ENCODE measurements at places on chromosomes 1 and 21.

GRCh38 chr1:42211224-42211623 lies 46.7 kb upstream of the GUCA2A start:
- no peak for DNase-seq

- no peak for DNase-seq
Observed at GRCh38 chr1:58618303-58618702, 41.3 kb upstream of the TACSTD2 start.

- no peak for DNase-seq
Observed at GRCh38 chr1:161787355-161787754, 21.2 kb downstream of the ATF6 start.

DNA sequence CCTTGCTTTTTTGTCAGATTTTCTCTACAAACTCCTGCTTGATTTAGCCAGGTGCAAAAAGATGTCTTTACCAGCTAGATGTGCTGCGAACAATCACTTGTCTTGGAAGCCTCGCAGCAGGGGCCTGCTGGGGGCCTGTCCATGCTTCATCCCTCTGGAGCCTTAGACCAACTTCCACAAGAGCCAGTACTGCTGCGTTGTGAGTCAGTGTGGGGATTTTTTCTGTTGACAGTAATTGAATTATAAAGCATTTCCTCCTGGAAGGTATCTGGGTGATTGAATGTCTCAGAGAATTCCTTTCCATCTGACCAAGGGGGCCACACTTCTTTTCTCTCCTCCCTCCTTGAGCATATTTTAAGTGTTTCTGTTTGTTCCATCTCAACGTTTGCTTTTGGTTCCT lies 40.4 kb upstream of the LDLRAP1 start:
- DNase-seq, result no peak

DNA sequence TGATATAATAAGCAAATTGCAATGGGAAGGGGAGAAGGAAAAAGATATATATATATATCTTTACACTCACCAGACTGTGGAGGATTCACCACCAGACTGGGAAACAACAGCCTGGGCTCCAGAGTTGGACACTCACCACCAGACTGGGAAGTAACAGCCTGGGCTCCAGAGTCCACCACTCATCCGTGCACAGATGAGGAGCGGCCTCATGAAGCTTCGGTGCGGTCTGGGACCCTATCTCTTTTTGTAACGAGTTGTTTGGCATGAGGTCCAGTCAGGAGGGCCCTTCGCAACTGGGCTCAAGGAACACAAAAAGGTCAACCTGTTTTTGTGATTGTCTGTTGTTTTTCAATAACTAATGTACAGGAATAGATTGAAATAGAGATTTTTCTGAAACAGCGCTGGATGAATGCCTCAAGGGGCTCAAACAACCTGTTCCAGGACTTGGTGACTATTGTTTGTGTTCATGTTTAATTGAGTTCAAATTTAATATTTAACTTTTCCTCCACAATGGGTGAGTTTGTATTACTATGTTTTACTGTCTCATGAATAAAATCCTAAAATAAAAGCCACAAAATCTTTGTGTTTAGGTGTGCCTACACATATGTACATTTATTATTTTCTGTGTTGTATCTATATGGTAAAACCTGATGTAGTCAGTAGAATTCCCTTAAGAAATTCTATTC lies 40.1 kb downstream of the S100A10 start:
- no peak for DNase-seq

DNA sequence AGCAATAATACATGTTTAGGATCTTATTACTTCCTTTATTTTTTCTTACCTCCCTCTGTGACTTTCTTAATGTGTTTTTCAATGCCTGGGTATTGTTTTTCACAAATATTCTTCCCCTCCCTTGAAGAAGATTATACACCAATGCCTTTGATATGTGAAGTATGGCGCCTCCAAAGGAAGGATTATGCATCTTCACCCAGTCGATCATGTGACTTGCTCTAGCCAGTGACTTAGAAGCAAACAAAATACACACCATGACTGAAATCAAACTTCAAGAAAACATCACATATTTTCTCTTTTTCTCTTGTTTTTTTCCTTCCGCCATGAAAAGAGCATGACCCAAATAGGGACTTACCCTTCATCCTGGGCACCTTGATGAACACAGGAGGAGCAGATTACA lies 297.1 kb downstream of the NCAM2 start:
- no peak for DNase-seq

GRCh38 chr1:234621657-234622335 lies 11.8 kb upstream of the IRF2BP2 start:
- no peak for DNase-seq

- DNase-seq, result no peak
Observed at GRCh38 chr1:99996951-99997350, 27.2 kb downstream of the SLC35A3 start.

DNA sequence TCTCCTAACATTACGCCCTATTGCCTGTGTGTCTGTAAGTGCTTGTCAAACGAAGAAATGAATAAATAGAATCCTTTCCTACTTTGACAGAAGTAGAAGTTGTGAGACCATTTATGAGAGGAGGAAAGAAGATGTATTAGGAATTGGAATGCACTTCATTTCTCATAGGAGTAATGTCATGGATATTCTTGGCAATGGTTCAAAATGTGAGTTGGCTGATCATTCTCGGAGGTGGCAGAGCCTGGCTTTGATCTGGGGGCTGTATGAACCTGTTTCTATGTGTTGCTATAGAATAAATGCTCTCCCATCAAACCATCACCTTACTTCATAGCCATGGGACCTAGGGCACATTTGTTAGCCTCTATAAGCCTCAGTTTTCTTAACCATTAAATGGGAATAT lies 10.1 kb upstream of the SERBP1 start:
- DNase-seq, result no peak

GRCh38 chr1:155322953-155323728 lies 2.4 kb downstream of the RUSC1 start:
- DNase-seq, result no peak

GRCh38 chr21:38621132-38621531 lies 122.9 kb upstream of the ERG start:
- no peak for DNase-seq

DNA sequence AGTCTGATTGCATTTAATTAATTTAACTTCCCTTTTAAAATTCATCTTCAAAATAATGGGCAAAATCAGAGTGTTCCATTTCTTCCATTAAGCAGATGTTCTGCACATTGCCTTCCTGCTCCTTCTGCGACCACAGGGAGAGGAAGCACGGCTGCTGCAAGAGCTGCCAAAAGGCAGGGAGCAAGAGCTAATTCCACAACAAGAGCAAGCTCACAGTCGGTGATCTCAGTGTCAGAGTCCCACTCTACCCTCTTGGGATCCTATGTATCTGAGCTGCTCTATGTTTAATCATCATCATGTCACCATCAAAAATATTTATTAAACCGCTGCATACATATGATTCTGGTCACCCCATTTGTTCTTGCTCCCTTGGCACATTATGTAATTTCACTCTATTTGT lies 255.3 kb upstream of the CAMK1G start:
- no peak for DNase-seq

GRCh38 chr21:39611551-39612190 lies 1.1 kb upstream of the B3GALT5 start:
- DNase-seq, result no peak

GRCh38 chr1:168121401-168122011 lies 15.2 kb downstream of the GPR161 start:
- no peak for DNase-seq

GRCh38 chr1:182281541-182281940 lies 110.0 kb downstream of the GLUL start:
- DNase-seq, result no peak

DNA sequence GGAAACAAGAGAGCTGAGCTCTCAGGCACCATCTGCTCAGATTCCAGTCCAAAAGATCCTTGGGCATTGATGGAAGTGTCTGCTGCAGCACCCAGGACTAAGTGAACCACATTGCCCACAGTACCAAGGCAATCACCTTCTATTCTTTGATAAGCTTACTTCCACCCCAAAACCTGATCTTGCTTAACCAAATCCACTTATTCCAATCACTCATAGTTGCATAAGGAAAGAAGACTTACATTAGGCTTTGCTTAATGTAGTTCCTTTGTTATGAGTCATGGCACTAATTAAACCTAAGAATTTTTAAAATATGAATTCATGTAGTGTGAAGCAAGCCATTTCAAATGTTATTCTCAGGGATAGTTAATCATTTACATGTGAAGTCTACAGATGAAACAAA lies 84.5 kb downstream of the UCHL5 start:
- DNase-seq, result no peak

DNA sequence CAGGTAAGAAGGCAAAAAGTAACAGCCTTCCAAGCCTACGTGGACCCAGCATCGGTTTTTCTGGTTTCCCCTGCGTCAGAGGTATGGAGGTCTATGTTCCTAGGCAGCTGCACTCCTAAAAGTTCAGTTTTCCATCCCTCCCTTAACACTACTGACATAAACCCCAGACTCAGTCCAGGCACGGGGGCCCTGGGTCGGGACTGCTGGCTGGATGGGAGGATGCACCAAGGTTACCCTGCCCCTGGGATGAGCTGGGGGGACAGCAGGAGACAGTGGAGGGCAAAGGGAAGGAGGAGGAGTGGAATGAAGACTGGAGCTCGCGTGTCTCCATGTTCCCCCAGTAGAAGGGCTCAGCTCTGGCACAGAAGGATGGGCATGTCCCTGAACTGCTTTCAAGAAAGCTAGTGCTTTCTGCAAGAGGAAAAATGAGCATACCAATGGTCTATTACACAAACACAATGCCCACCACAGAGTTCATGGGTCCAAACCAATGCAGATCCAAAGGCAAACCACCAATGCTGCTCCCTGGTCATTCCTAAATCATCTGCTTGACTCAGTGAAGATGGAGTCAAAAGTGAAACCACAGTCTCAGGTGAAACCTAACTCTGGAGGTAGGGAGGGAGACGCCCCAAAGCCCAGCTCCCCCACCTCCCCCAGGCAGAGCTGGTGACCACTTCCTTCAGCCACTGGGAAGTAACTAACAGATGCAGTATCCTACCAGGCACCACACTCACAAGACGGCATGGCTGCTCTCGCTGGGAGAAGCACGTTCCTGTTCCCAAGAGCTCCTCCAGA lies 54.9 kb downstream of the CD46 start:
- DNase-seq, result no peak

DNA sequence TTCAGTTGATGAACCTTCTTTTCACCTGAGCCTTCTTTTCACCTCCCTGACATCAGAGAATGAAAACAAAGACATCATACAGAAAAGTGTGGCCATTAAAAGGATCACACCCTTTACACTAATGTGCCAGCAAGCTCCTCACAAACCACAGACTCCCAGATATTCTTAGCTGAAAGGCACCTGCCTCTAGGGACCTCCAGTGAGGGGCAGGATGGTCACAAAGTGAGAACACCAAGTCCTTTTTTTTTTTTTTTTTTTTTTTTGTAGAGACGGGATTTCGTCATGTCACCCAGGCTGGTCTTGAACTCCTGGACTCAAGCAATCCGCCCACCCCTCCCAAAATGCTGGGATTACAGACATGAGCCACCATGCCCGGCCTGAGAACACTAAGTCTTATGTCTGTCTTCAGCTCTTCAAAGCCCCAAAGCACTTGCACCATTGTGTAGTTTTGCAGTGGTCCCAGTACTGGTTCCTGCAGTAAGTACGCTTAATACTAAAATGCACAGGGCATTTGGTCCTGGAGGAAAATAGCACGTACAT lies 58.2 kb upstream of the LBR start:
- no peak for DNase-seq

Data from iPS DF 19.7 (cell line).